Right ventricle myocardium inferior (tissue), 1 donor: ENCODE measurements at places on chromosomes 13 and 19. TPM values are rescaled to one million over a fixed set of nuclear protein-coding genes. Genes with fewer than 3 reads are reported as not detected.

GRCh38 chr13:95381212-95381527 is 79.9 kb upstream of the ABCC4 start:
- no peak for DNase-seq

DNA sequence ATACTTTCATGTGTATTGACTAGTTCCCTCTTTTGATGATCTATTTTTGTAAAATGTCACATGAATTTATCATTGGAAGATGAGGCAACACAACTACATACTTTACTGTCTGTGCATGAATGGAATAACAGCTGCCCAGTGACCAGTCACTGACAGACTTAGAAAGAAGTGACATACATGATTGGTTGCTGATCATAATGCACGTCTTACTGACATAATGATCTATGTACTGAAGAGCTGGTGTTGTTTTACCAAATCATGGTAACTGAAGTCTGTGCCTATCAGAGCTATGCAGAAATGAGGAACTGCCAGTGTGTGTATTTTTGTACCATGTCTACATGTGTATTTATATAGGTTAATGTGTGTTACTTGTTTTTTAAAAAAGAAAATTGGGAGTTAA is 26.5 kb downstream of the GPR18 start:
- no peak for DNase-seq

- no peak for DNase-seq
Observed at GRCh38 chr19:54299126-54299498, 13.9 kb downstream of the LILRA5 start.

- no peak for DNase-seq
Observed at GRCh38 chr19:15730538-15730937, 2.7 kb downstream of the OR10H2 start.

DNA sequence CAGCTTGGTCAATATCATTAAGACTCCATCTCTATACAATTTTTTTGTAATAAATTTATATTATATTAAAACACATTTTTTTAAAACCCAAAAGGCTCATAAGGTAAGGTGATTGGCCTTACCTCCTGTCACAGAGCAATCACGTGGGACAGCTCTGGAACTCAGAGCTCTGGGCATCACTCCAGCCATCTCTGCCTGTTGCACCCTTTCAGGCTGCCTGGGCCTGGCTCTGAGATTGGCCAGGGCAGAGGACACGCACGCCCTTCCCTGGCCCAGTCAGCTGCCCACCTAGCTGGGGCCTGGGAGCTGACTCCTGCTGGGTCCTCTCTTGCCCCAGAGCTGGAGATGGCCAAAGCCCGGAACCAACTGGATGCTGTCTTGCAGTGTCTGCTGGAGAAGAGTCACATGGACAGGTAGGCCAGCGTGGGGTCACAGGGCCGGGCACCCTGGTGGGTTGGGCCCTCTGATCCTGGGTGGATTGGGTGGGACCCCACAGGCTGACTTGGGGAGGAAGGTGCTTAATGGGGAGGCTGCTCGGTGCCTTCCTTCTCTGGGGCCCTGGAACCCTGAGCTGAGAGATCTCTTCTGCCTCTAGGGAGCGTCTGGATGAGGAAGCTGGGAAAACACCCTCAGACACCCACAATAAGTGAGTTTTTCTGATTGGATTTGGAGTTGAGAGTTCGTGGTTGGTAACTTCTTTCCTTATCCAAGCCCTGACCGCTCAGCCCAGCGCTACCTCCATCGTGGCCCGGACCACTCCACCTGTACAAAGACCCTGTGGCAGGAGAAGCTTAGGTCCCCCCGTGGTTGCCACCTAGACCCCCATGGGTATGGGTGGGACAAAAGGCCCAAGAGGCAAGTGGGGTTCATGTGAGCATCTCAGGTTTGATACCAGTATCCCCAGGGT is 3.7 kb downstream of the LIN37 start:
- DNase-seq, result peak; percentile 69

- DNase-seq, result peak; percentile 85
Observed at GRCh38 chr19:48480558-48481500, 11.7 kb downstream of the CYTH2 start.

DNA sequence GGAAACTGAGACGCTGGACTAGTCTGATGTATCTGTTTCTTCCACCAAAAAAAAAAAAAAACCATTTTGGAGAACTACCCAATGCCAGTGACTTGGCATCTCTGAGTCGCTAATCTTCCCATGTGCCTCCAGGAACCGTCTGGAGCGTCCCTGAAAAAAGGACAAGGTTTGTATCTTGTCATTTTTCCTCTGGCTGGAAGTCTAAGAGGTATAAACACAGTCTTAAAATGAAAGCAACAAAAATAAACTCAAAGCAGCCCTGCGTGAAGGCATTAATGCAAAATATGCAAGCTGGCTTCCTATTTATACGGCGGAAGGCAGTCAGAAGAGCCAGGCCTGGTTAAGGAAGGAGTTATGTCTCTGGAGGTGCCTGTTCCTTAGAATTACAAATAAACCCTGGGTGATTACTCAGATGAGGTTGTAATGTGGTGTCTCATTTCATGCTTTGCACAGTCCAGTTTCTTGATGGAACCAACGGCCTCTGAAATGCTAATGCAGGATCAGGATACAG is 20.3 kb downstream of the ACTN4 start:
- DNase-seq, result no peak

DNA sequence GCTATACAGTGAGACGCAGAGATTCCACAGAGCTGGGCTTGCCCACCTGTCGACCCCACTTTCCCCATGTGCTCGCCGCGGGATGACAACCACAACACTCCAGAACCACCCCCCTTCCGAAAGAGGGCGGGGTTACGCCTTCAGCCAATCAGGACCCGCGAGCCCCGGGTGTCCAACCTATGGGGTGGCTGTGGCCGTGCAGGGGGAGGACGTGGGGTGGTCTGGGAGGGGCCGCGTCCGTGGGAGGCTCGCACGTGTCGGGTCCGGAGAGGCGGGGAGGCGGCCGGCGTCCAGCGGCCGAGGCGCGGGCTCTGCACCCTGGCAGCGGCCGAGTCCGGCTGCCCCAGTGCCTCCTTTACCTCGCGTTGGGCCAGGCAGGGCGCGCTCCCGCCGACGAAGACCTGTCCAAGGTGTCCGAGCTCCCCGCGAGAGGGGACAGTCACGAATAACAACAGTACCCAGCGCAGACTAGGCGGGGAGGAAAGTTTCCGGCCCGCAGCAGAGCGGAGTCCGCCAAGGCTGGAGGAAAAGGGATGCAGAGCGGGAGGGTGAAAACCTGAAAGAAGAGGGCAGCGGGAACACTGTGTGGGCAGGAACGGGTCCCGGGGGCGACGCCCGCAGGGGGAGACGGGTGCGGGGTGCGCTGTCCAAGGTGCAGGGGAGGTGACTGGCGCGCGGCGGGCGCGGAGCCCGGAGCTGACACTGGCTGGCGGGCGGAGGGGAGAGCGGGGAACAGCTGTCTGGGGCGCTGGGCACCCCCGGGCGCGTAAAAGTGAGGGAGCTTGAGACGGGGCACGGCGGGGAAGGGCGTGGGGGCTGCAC is 911 bp downstream of the ENOX1 start:
- DNase-seq, result peak; percentile 89

GRCh38 chr19:2260341-2260805 is 4.2 kb upstream of the JSRP1 start:
- DNase-seq, result no peak

DNA sequence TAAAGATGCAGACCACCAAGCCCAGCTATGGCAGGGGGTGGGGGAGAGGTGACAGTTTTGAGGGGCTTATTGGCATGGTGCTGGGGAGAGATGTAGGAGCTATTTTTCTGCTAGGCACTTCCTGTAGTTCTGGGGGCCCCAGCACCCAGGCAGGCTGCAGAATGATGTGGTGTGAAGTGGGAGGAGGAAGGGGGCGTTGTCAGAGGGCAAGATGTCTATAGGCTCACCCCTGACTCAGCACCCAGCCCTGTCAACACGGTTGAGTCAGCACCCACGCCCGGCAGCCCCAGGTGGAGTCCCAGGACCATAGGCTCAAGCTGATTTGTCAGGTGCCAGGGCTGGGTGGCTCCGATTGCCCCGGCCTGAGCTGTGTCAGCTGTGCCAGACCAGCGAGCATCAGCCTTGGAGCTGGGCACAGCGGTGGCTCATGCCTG is 5.8 kb downstream of the KLF2 start:
- DNase-seq, result peak; percentile 90

GRCh38 chr19:29596080-29596727 is 9.9 kb upstream of the POP4 start:
- no peak for DNase-seq

DNA sequence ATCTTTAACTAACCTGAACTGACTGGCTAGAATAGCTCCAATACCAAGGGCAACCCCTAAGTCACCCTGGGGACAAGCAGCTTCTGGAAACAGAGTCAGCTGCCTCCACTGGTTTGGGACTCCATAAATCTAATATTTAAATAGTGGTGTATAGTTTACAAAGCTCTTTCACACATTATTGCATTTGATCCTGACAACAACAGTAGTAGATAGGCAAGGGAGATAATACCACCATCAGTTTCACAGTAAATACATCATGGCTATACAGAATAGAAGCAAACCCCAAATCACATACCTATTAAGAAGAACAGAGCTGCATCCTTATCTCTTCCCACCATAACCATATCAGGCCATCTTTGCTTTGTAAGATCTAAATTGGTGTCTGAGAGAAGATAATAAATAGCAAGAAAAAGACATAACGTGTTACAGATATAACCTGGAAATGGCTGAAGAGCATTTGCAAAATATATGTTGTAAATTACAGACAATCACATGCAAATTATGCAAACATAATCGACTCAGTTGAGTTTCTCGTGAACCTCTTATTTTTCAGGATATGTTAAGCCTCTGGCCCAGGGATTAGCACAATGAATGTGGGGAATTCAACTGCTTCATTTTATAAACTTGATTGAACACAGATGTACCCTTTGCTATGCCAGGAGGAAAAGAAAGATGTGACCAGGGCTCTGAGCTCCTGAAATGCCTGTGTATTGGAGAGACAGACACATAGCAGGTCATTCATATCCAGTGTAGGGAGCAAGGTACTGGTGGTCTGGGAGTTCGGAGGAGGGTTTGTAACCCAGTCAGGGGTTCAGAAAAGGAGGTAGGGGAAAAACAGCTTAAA is 142.5 kb downstream of the SLC7A1 start:
- no peak for DNase-seq

- DNase-seq, result no peak
Observed at GRCh38 chr19:35307931-35308330, 16.0 kb downstream of the MAG start.

DNA sequence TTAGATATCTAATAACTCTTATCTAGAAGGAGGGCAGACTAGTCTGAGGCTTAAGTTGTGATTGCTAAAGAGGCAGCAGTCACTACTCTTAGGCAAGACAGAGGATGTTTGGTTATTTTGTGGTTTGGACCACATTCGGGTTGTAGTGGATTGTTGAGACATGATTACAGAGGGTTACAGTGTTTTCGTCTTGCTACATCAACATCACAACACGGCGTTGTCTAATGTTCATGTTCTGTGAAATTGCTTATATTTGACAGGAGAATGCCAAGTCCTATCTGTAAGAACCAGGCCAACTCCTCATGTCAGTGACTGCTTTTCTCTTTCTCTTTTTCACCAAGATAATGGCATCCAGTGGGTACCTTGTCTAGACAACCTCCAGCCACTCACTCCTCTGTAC is 16.8 kb upstream of the TM9SF2 start:
- no peak for DNase-seq

- DNase-seq, result no peak
Observed at GRCh38 chr13:108606424-108606823, 23.0 kb upstream of the MYO16 start.

DNA sequence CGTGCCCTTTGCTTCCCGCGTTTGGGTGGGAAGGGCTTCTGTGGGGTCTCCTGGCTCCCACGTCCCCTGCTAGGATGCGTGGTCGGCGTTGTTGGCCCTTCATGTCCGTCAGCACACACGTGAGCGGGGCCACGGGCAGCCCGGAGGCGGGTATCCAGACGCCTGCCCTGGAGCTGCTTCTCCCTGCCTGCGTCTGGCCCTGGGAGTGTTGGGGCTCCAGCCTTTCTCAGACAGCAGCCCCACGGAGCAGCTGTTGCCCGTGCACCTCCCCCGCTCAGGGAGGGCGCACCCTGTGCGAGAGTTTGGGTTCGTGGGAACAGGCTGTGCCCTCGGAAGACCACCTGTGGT is 14.5 kb downstream of the DAZAP1 start:
- DNase-seq, result no peak

DNA sequence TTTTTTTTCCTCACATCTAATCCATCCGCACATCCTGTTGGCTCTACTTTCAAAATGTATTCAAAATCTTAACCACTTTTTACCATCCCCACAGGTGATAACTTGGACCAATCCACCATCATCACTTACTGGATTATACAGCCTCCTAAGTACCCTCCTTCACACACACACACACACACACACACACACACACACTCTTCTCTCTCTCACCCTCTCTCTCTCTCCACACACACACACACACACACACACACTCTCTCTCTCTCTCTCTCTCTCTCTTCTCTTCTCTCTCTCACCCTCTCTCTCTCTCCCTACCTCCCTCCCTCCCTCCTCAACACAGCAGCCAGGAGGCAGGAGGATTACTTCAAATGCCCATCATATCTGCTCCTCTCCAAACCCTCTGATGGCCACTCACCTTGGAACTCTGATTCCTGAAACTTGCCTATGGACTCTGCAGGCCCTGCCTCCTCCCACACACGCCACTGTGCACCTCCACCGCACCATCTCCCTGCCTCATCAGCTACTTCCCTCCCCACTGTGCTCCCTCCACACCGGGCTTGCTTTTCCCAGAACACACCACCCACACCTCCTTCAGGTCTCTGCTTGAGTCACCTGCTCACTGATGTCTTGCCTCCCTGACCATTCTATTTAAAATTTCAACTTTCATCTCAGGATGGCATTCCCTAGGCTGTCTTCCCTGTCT is 39.7 kb downstream of the RCBTB2 start:
- DNase-seq, result no peak

Gene TEKTIP1
- not detected for total RNA-seq

Gene LILRB1
- 1.8 TPM for total RNA-seq

Gene KLK2
- not detected for total RNA-seq

Gene ZNF729
- not detected for total RNA-seq

Gene ANGPTL8
- 0.87 TPM for total RNA-seq

Gene PRR36
- not detected for total RNA-seq

Gene ACP7
- total RNA-seq, result not detected

Gene NLRP7
- total RNA-seq, result not detected
